ENCODE measurements at places on chromosomes 2 and 18.

GRCh38 chr18:52408800-52409302 lies 68.9 kb downstream of the DCC start:
- no peak for DNase-seq

GRCh38 chr2:88615822-88616221 lies 11.4 kb downstream of the EIF2AK3 start:
- no peak for DNase-seq

DNA sequence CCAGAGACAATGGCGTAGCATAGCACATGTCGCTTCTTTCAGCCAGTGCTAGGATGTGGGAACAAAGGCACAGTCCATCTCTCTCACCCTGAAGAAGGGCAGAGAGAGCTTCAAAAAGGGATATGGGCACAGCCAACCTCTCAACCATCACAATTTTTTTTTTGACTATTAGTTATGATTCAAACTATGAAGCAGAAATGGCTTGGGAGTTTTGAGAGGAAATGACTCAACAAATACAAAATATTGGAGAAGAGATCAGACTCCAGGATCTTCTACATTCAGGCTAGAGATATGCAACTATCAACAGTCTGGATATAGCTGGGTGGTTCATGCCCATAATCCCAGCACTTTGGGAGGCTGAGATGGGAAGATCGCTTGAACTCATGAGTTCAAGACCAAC lies 109.1 kb downstream of the MCFD2 start:
- DNase-seq: no peak

GRCh38 chr2:67599561-67599960 lies 202.4 kb downstream of the ETAA1 start:
- no peak for DNase-seq

DNA sequence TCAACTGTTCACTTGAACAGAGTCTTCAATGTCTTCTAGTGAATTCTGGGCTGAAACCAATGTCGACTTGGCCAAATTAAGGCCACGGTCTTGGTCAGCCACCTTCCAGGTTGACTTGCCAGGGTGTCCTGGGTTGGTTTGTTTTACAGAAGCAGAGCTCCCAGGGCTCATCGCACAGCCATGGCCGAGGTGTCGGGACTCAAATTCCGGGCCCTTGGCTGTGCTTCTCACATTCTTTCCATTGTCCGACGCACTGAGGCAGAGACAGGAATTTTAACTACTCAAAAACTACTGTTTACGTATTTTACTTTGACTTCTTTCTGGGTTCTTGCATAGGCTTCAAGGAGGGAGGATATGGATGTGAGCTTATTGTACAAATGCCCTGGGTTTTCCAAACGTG lies 51.7 kb downstream of the HPCAL1 start:
- no peak for DNase-seq

DNA sequence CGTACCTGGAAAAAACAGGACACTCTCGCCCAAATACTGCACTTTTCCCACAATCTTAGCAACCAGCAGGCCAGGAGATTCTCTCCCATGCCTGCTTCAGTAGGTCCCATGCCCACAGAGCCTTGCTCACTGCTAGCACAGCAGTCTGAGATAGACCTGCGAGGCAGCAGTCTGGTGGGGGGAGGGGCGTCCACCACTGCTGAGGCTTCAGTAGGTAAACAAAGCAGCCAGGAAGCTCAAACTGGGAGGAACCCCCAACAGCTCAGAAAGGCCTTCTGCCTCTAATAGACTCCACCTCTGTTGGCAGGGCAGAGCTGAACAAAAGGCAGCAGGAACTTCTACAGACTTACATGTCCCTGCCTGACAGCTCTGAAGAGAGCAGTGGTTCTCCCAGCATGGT lies 1202.8 kb upstream of the ACVR2A start:
- no peak for DNase-seq

DNA sequence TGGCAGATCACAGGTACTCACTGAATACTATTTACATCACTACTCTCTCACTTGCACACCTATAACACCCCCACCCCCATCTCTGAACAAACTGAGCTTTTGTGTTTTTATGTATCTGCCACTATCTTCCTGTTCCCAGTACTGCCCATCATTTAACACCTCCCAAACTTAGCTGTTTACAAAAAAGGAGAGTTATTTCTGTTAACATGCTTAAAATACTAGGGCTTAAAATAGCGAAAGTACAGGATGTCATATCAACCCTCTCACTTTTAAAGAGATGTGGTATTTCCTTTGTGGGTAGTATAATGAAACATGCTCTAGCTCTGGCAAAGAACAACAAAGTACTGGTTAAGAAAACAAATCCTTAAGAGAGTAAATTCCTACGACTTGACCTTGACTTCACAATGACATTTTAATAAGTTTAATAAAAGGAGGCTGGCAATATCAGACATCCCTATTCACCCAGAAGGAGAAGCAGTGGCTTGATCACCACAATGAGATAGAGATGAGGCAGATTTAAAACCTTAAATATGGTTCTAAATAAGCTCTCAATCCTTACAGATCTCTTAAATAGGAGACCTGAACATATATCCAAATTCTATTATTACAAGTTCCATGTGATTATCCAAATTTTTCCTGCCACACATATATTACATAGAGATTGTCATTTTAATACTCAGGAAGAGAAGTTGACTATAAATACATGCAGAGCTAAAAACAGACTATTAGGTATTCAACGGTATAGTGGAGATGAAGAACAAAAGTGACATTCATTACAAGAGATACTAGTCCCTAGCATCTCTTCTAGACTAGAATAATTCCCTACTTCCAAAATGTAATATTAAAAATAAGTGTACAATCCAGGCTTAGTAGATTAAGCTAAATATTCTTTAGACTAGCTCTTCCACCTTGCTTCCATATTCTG lies 36.9 kb downstream of the TRAK2 start:
- no peak for DNase-seq

- no peak for DNase-seq
Measured at GRCh38 chr2:121019071-121019470, 265.9 kb downstream of the TFCP2L1 start.
